ENCODE measurements at places on chromosomes 5 and 9.

DNA sequence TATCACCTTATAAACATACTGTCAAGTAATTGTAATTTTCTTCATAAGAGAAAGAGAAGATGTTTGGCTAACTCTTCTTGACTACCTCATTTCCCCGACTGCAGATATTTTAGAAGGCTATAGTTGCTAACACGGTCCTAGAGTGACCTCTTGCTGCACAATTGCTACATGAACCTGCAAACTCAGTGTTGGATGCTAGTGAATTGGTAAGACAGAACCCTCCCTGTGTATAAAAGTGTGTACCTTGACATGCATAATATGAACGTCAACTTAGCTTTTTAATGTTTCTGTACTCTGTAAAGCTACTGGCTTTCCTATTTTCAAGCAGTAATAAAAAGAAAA, 46.7 kb upstream of the CER1 start:
- no peak for DNase-seq

GRCh38 chr9:133835262-133835901, 97.2 kb upstream of the SARDH start:
- no peak for DNase-seq

GRCh38 chr5:172451771-172452197, 2.5 kb downstream of the SH3PXD2B start:
- DNase-seq: no peak

DNA sequence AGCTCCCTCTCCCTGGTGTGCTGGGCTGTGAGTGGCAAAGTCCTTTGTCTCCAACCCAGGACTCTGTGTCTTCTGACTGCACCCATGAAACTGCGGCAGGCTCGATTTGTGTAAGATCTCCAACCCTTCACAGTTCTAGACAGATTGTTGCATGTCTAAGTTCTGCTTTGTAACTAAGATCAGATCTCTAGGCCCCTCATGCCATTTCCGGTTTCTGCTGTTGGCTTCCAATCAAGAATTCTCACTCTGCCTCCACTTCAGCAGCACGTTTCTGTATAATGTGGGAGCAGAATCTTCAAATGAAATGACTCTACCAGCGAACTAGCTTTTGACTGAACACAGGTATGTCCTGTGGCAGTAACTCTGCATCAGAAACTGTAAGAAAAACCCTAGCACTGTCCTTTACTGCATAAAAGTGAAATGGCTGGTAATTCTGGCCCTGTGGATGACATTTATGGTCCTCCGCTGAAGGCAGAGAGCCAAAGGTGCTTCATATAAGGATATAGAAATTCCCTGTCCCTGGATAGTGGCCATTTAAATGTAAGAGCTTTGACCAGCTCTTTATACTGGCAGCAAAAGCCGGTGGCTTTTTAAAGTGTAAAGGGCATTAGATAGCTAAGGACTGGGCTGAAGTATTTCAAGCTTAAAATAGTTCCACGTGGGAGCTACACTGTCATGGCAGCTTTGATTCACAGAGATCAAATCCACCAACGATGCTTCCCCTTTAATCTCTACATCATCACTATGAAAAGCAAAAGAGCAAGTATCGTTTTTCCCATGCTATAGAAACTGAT, 319.0 kb upstream of the CDH6 start:
- DNase-seq: no peak

DNA sequence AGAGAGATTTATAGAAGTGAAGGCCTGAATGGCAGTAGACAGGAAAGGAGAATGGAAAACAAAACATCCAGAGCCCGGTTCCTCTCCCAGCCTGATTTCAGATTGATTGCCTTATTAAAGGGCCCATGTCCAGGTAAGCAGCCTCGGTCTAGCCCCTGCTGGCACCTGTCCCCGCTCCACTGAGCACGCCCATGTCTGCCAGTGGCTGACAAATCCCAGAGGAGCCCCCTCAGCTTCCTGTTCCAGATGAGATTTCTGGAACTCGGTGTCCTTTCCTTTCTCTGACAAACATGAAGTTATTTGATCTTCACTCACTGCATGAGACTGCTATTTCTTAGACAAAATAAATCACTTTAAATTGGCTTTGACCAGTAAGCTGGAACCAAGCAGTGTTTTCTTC, 187.0 kb upstream of the ADCY2 start:
- peak; percentile 95 for DNase-seq

DNA sequence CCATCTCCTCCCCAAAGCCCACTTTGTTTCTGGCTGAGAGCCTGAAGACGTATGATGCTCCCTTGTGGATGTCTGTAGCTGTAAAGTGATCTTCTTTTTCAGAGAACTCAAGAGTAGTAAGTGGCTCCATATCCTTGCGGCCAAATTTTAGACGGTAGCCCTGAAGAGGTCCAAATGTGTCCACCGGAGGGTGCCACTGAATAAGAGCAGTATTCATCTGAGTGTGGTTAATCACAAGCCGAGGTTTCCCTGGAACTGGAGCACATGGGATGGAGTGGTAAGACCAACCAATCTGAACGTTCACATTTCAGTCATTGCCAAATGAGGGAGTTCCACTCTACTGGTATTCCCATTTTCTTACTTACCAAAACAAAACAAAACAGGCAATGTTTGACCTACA, 686.5 kb upstream of the DMAC1 start:
- DNase-seq: peak; percentile 16

DNA sequence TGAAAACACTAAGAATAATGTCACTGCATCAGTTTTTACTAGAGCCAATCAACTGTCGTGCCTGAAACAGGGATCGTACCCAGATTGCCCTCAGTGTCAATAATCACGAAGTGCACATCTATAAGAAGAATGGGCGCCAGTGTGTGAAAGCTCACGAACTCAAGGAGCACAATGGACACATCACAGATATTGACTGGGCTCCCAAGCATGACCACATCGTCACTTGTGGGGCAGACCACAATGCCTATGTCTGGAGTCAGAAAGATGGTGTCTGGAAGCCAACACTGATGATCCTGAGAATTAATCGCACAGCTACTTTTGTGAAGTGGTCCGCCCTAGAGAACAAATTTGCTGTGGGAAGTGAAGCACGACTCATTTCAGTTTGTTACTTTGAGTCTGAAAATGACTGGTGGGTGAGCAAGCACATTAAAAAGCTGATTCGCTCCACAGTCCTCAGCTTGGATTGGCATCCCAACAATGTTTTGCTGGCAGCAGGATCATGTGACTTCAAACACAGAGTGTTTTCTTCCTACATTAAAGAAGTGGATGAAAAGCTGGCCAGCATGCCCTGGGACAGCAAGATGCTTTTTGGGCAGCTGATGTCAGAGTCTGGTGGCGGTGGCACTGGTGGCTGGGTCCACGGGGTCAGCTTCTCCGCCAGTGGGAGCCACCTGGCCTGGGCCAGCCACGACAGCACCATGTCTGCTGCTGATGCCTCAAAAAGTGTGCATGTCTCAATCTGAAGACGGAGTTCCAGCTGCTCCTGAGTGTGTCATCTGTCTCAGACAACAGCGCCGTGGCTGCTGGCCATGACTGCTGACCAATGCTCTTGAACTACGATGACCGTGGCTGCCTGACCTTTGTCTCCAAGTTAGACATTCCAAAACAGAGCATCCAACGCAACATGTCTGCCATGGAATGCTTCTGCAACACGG, 32.2 kb downstream of the NSA2 start:
- no peak for DNase-seq

Measured in NCI-H1436 (cell line).